Activated CD8-positive, alpha-beta memory T cell treated with anti-CD3 and anti-CD28 coated beads, Interleukin-2, amount 10 ng/mL, durations not matched to agents 7 days and 5 days (primary cell): ENCODE measurements at places on chromosomes 7 and 10. TPM values are rescaled to one million over a fixed set of nuclear protein-coding genes. Genes with fewer than 3 reads are reported as not detected.

The IGFBP1 gene
- total RNA-seq, result not detected

The LRRTM3 gene
- total RNA-seq, result not detected

The NRG3 gene
- not detected for total RNA-seq

The UTF1 gene
- total RNA-seq, result not detected

The MMP21 gene
- total RNA-seq, result not detected

The GPR85 gene
- not detected for total RNA-seq

The PDK4 gene
- total RNA-seq, result not detected

The NEURL1 gene
- total RNA-seq, result 2.5 TPM

The DIP2C gene
- total RNA-seq, result 0.99 TPM

The C10orf105 gene
- 0.26 TPM for total RNA-seq

The TNPO3 gene
- 51.9 TPM for total RNA-seq

The KIAA1217 gene
- 0.12 TPM for total RNA-seq

The IGFBP3 gene
- total RNA-seq, result 17.8 TPM

The PRLHR gene
- total RNA-seq, result not detected

The LIPK gene
- total RNA-seq, result not detected

The LIPM gene
- total RNA-seq, result not detected

The HIBADH gene
- total RNA-seq, result 15.8 TPM

The TRIM50 gene
- total RNA-seq, result not detected

The ZNF438 gene
- 4.4 TPM for total RNA-seq

The MOGAT3 gene
- total RNA-seq, result not detected

The GRB10 gene
- total RNA-seq, result 3.9 TPM

The FOXP2 gene
- total RNA-seq, result 0.28 TPM

The OSBPL3 gene
- total RNA-seq, result 133 TPM

The C7orf57 gene
- 0.12 TPM for total RNA-seq

The PRRT4 gene
- total RNA-seq, result 0.18 TPM

The HOXA9 gene
- total RNA-seq, result not detected

The IFIT1 gene
- total RNA-seq, result 45.8 TPM

The OR2A12 gene
- total RNA-seq, result not detected

The FAM185A gene
- 10.8 TPM for total RNA-seq

The TACC2 gene
- total RNA-seq, result not detected

The CTAGE4 gene
- 1.2 TPM for total RNA-seq

The SEMA4G gene
- 0.26 TPM for total RNA-seq

The SPAM1 gene
- total RNA-seq, result not detected

The RBM20 gene
- 0.07 TPM for total RNA-seq

The CNTNAP2 gene
- total RNA-seq, result not detected

The OPALIN gene
- not detected for total RNA-seq

The GNGT1 gene
- not detected for total RNA-seq

The FAM25A gene
- not detected for total RNA-seq

The FAM131B gene
- 2.3 TPM for total RNA-seq

The SFRP5 gene
- not detected for total RNA-seq

The TCAF2 gene
- total RNA-seq, result 20.8 TPM

The FANK1 gene
- total RNA-seq, result 0.49 TPM

The LRRC18 gene
- total RNA-seq, result not detected

The CCDC126 gene
- total RNA-seq, result 8.1 TPM

The THSD7A gene
- not detected for total RNA-seq
